Activated CD8-positive, alpha-beta memory T cell treated with anti-CD3 and anti-CD28 coated beads for 1 hour (primary cell): ENCODE measurements at places on chromosomes 3 and 15.

GRCh38 chr3:37591116-37591781 is 270.4 kb upstream of the CTDSPL start:
- no peak for DNase-seq

DNA sequence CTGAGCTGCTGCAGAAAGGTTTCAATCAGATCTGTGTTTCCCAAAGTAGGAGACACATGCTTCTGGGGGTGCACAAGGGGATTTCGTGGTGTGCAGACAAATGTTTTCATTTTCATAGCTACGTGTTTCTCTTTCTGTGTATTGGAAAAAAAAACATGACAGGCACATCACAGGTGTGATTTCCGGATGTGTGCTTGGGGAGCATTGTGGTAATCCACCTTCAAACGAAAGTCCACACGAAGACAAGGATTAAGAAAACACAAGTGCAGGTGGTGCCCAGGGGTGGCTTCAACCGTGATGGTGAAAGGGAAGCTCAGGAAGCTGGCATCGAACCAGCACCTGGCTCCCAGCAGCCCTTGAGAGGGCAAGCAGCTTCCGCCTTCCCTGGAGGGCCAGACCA is 164.6 kb upstream of the LINGO1 start:
- DNase-seq = no peak

GRCh38 chr3:46695177-46695961 is 1.9 kb upstream of the ALS2CL start:
- no peak for DNase-seq

DNA sequence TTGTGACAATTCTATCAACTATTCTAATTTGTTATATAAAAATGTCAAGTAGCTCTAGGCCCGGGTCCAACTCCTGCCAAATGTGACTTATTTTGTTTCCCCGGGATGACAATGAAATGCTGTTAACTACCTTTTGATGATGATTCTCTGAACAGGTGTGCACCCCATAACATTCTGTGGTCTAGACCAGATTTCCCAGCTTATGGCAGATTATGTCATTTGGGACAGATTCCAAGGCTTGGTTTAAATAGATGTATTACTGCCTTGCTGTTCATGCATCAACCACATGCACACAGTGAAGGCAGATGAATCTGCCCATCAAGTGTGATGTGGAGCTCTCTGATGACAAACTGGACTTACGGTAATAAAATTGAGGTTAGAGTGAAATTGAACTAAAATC is 150.5 kb downstream of the MECOM start:
- no peak for DNase-seq

GRCh38 chr3:177594096-177594495 is 396.8 kb upstream of the TBL1XR1 start:
- DNase-seq = no peak

DNA sequence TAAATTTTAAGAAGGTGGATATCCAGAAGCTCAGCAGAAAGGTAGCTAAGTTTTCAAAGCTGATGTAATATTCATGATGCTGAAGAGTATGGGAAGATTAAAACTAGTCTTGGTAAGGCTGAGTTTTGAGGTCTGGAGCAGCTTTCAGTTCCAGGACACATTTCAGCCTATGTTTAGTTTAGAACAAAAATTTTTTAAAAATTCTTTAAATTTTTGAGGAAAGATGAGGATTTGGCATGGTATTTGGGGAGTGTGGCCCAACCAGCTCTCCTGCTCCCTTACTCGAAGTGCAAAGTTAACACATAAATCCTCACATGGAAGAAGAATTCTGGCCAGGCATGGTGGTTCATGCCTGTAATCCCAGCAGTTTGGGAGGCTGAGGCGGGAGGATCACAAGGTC is 1039.1 kb downstream of the NAALADL2 start:
- no peak for DNase-seq

DNA sequence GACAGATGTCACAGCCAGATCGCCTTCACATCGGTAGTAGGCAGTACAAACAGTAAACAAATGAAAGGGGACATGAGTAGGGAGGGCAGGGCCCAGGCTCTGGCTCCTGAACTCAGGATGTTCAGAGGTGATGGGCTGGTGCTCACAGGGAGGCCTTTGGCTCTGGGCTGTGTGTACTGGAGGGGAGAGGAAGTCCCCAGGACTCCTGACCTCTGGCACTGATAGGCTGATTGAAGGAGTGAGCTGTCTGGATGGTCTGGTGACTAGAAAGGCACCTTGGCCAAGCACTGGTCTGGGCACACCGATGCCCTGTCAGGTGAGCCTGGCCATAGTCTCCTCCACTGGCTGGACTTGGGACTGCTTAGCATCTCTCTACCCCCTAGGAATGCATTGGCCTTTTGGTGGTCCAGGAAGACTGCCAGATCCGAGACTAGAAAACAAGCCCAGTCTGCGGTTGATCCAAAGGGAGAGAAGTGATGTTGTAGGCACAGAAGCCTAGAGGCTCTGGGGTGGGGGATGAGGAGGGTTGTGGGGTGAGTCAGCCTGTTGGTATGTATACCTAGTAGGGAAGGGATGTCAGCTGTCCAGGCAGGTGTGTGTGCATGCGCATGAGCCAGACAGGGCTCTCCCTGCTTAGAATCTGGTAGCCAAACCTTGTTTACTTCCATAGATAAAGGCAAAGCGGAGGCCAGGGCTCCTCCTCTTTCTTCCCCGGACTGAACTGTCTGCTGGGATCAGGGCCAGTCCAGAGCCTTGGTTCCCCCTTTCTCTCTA is 1.9 kb downstream of the SPINT1 start:
- DNase-seq = no peak

- DNase-seq = no peak
These were observed 174.1 kb downstream of the KLHL25 start for GRCh38 chr15:85620690-85621049.

GRCh38 chr15:85490856-85491255 is 110.5 kb downstream of the AKAP13 start:
- no peak for DNase-seq

DNA sequence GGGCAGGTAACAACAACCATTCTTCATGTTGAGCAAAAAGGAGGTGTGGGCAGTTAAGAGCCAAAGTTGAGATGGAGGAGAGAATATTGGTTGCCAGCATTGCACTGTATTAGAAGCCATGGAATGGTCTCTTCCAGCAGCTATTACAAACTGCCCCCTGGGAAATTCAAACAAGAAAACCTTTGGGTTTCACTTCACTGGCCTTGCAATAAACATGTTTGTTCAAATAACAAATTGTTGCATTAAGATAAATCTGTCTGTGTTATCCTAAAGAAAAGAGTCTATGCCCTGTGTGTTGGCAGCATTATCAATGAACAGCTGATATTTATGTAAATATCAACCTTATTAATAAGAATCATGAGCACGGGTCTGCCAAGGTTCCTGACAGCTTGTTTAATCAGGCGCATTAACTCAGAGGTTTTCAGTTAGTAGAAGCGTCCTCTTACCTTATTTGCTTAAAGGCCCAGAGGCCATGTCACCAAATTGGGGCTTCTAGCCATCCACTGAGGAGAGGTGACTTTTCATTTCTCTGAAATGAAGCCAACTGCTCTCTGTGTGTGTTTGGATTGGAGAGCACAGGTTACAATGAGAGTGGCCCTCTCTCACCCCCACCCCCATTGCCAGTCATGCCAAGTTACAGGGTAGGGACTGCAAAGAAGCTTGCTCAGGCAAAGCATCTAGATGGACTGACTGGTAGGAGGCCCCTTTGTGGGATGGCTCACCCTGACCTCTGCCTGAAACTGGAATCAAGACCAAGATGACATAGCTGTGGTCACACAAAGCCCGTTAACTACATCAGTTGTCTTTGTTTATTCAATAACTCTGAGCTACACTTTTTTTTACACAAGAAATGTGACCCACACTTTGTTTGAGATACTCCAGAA is 10.5 kb downstream of the FILIP1L start:
- DNase-seq = no peak

- no peak for DNase-seq
These were observed 17.1 kb upstream of the PRSS50 start for GRCh38 chr3:46734773-46735172.

DNA sequence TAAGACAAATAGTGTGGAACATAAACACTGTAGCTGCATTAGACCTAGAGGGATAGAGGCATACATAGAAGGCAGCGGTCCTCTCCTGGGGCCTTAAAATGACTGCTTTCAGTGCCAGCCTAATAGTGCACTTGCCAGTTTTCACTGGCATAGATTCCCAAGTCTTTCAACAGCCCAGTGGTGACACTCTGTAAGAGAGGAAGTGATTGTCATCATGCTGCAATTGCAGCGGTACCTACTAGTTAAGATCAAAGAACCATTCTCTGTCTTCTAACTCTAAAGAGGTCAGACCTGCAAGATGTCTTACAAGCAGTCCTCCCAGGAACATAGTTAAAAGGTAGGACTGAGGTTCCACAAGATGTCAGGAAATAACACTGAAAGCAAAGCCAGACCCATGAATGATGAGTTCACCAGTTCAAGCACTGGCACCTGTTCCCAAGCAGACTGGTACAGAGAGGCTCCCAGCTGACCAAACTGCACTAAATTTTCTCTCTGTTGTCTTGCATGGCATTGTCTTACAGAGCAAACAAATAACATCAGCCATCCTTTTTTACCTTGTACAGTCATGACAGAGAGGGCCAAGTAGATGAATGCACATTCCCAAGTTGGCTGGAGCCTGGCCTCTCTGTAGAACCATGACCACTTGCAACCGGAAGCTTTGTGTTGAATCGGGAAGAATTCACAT is 100.5 kb upstream of the SKOR1 start:
- no peak for DNase-seq

- DNase-seq = no peak
These were observed 295.9 kb downstream of the CADM2 start for GRCh38 chr3:85254738-85255137.

- no peak for DNase-seq
These were observed 331.0 kb upstream of the RARB start for GRCh38 chr3:25097023-25097422.

DNA sequence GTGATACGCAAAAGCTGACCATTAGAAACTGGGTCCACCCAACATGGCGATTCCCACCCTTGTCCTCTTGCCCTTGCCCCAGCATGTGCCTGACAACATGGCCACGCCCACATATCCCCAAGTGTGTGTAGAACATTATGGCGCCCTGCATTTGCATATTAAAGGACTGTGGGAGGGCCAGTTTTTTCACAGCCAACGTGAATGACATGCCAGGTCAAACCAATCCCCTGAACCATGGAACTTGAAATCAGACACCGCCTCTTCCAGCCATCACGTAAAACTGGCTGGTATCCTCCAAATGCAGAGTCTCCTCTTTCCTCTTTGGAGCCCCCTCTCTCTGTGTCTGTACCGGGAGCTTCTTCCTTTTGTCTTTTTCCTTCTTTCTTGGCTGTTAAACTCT is 156.7 kb upstream of the EPHA6 start:
- DNase-seq = no peak

- DNase-seq = no peak
These were observed 70.4 kb downstream of the SSUH2 start for GRCh38 chr3:8574040-8574669.

GRCh38 chr3:180294282-180295027 is 257.7 kb upstream of the PEX5L start:
- DNase-seq = no peak

- no peak for DNase-seq
These were observed 577.3 kb upstream of the ZNF717 start for GRCh38 chr3:76362643-76363042.

DNA sequence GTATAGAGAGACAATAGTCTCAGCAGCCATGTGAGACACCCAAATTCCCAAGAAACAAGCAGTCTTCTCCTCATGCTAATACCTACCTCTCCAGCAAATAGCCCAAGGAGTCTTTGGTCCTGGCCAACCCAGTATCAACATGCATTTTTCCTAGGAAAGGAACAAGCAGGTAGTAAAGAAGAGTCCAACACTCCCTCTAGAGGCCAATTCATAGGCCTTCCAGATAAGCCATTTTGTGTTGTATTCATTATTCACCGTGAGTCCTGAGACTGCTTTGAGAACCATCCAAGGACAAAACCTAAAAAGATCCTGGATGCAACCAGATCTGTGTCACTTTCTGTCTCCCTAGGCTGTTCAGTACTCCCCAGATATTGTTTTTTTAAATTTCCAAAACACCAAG is 63.6 kb upstream of the SNTN start:
- DNase-seq = no peak

DNA sequence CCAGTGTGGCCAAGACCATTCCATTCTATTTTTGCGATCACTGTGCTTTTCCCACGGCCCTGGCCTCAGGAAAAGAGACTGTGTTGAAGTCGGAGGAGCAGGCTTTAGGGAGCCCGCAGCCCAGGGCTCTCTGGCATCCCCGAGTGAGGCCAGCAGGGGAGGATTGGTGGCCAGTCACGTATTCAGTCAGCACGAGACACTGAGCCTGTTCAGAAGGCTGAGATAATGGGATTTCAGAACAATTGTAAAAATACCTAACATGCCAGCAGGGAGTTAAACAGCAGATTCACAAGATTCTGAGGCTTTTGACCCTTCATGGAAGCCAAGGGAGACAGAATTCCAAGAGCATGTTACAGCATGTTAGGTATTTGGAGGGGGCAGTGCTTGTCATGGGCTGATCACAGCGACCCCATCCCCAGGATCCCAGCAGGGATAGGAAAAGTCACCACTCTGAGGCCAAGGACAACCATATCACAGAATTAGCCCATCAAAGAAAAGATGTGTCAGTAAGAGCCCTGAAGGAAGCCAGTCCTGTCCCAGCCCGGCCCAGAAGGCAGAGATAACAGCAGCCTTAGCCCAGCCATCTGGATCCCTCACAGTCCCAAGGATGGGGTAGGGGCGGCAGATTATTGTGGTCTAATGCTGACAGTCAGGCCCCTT is 40.6 kb downstream of the AMOTL2 start:
- DNase-seq = no peak

DNA sequence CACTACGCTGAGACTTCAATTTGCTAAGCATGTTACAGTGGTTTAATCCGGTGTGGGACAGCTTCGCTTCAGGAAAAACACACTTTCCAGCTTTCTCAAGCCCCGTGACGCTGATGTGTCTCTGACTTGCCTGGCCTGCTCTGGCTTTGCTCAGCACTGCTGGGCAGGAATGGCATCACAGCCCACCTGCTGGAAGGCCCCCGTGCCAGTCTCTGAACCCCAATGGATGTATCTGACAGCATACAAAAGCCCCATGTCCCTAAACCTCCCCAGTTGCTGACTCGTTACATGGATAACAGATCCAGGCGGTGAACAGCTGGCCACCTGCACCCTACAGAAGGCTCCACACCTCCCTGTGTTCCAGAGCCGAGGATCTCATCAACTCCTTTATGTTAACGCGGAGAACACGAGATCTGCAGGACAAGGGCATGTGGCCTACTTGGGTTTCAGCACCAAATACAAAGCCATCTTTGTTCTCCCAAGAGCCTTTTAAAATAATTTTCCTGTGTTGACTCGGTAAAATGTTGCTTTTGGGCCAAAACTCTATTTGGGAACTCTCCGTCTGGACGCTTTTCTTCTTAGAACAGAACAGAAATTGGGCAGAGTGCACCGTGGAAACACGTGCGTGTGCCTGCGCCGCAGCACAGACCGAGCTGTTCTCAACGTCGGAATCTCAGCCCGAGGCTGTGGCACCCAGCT is 61.4 kb downstream of the ATP10A start:
- no peak for DNase-seq

DNA sequence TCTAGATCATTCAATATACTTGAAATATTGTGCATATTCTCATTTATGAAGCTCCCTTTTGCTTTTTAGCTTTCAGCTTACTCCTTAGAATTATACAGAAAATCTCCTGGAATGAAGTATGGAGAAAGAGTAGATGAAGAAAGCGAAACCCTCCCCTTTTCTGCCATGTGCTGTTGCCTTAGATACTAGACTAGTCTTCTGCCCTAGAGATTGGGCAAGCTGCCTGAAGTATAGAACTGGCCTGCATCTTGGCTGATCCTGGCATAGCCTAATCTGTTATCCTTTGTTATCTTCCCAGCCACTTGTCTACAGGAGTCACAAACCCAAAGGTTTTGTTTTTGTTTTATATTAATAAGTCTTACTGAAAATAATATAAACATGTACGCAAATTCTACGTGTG is 138.8 kb downstream of the RBPMS2 start:
- DNase-seq = no peak
